Endodermal cell (in vitro differentiated cells): ENCODE measurements at places on chromosomes 3 and 15.

DNA sequence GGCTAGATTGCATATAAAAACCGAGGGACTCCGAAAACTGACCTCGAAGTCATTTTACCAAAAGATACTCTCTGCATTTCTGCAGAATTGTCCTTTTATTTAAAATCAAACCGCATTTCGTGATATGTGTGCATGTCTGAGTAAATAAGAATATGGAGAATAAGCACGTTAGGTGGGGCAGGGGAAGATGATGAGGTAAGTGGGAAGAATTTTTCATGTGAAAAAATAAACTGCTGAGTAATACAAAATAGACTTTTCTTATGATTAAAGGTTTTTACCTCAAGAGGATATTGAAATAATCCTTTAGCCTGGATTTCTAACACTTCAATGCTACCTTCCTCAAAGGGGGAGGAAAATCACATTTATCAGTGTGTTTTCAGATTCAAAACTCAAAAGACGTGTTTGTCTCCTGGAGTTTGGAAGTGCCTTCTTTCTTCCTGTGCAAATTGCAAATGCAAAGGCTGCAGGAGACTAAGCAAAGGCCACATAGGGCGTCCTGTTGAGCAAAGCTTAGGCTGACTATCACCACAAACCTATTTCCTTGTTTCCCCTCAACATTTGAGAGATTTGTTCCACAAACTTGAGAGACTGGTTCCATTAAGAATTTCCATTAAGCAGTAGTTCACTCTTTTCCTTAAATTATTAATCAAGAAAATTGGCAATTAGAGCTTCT is 813.5 kb downstream of the MCTP2 start:
- H3K27ac ChIP-seq = no peak overlapping the region
- H3K27me3 ChIP-seq = no peaks in the 10 kb centered on the region
- H3K4me1 ChIP-seq = no peaks in the 10 kb centered on the region
- DNase-seq = peak; percentile 35
- H3K4me3 ChIP-seq = no peak overlapping the region

- H3K27me3 ChIP-seq = no peaks in the 10 kb centered on the region
- H3K27ac ChIP-seq = no peak overlapping the region
- no peaks in the 10 kb centered on the region for H3K36me3 ChIP-seq
Measured at GRCh38 chr3:168498194-168498593, 402.5 kb upstream of the GOLIM4 start.

DNA sequence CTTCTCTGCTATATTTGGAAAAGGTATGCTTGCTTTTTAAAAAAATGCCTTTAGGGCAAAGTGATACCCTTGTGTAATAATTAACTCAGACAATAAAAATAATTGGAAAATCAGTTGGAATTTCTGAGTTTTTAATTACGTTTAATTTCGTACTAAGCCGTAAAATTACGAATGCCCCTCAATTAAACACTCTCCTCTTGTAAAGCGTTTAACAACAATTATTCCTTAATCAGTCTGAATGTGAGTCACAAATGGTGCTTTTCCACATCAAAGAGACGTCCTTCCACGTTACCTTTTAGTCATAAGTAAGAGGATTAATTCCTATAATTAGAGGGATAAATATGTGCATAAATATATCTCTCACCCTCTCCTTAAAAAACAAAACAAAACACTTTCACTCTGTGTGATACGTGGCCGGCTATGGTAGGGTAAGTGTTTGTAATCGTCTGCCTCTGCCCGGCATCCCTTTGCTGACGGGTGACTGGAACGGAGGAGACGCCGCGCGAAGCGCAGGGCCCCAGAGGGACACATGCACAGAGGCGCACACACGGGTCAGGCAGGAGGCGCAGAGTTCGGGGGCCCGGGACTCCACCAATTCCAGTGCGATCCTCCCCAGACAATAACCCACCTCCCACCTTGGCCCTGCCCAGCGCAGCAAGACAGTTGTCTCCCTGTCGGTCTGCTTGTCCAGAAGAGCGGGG is 9.7 kb upstream of the MEIS2 start:
- peaks cover 87% of the 10 kb centered on the region for H3K27me3 ChIP-seq
- peaks cover 4% of the 10 kb centered on the region for H3K4me1 ChIP-seq
- H3K4me3 ChIP-seq = peak overlapping the region; percentile 82
- H3K27ac ChIP-seq = no peak overlapping the region
- DNase-seq = peak; percentile 81

DNA sequence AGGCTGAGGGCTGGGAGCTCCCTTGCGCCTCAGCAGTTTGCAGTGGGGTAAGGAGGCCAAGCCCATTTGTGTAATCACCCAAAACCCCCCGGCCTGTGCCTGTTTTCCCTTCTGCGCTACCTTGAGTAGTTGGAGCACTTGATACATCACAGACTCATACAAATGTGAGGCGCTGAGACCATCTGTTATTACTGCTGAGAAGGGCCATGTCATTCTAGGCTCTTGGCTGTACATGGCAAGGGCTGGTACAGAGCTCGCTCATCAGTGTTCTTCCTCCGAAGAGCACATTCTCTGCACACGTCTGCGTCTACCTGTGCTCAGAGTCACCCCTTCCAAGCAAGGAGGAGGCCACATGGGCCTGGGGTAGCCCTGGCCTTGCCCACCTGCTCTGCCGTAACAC is 9.3 kb downstream of the PLA2G4B start:
- H3K36me3 ChIP-seq = no peaks in the 10 kb centered on the region
- H3K27ac ChIP-seq = no peak overlapping the region
- no peaks in the 10 kb centered on the region for H3K27me3 ChIP-seq
- DNase-seq = no peak
- H3K4me3 ChIP-seq = no peak overlapping the region

GRCh38 chr3:151377768-151378385 is 6.7 kb downstream of the P2RY12 start:
- H3K4me1 ChIP-seq = no peaks in the 10 kb centered on the region
- no peak overlapping the region for H3K4me3 ChIP-seq
- H3K27me3 ChIP-seq = no peaks in the 10 kb centered on the region
- H3K27ac ChIP-seq = no peak overlapping the region
- no peak for DNase-seq

GRCh38 chr3:46098319-46098761 is 71.1 kb upstream of the XCR1 start:
- no peaks in the 10 kb centered on the region for H3K4me1 ChIP-seq
- no peaks in the 10 kb centered on the region for H3K27me3 ChIP-seq
- H3K4me3 ChIP-seq = no peak overlapping the region
- no peak overlapping the region for H3K27ac ChIP-seq
- H3K36me3 ChIP-seq = no peaks in the 10 kb centered on the region

GRCh38 chr3:22615790-22616189 is 587.3 kb upstream of the UBE2E2 start:
- H3K27me3 ChIP-seq = peaks cover 33% of the 10 kb centered on the region
- H3K36me3 ChIP-seq = no peaks in the 10 kb centered on the region
- no peak overlapping the region for H3K27ac ChIP-seq
- H3K4me1 ChIP-seq = no peaks in the 10 kb centered on the region

DNA sequence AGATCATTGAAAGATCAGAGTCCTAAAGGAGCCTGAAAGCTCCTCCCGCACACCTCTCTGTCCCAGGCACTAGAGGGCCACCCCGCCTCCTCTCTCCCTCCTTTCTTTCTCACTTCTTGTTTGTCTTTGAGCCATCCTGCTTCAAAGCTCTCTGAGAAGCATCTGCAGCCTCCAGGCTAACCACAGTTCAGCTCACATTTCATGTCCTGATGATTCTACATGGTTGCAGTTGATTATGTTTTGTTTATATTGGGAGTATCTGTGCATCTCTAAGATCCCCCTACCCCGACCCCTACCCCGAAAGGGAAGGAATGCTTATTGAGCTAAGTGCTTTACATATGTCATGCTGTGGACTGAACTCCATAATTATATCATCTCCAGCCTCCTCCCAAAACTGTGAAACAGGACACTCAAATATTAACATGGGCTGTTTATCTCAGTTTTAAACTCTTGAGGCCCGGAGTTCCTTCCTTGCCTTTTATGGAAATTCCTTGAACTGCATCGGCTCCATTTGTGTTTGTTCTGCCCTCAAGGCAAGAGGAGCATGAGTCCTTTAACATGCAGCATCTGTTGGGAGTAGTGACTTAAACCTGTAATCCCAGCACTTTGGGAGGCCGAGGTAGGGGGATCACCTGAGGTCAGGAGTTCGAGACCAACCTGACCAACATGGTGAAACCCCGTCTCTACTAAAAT is 30.9 kb downstream of the MGLL start:
- peak; percentile 84 for DNase-seq
- no peaks in the 10 kb centered on the region for H3K4me1 ChIP-seq
- H3K4me3 ChIP-seq = no peak overlapping the region

GRCh38 chr3:53705774-53706173 is 140.4 kb downstream of the CHDH start:
- peaks cover 5% of the 10 kb centered on the region for H3K4me1 ChIP-seq
- no peaks in the 10 kb centered on the region for H3K36me3 ChIP-seq
- peak; percentile 43 for DNase-seq
- no peaks in the 10 kb centered on the region for H3K27me3 ChIP-seq
- no peak overlapping the region for H3K27ac ChIP-seq

DNA sequence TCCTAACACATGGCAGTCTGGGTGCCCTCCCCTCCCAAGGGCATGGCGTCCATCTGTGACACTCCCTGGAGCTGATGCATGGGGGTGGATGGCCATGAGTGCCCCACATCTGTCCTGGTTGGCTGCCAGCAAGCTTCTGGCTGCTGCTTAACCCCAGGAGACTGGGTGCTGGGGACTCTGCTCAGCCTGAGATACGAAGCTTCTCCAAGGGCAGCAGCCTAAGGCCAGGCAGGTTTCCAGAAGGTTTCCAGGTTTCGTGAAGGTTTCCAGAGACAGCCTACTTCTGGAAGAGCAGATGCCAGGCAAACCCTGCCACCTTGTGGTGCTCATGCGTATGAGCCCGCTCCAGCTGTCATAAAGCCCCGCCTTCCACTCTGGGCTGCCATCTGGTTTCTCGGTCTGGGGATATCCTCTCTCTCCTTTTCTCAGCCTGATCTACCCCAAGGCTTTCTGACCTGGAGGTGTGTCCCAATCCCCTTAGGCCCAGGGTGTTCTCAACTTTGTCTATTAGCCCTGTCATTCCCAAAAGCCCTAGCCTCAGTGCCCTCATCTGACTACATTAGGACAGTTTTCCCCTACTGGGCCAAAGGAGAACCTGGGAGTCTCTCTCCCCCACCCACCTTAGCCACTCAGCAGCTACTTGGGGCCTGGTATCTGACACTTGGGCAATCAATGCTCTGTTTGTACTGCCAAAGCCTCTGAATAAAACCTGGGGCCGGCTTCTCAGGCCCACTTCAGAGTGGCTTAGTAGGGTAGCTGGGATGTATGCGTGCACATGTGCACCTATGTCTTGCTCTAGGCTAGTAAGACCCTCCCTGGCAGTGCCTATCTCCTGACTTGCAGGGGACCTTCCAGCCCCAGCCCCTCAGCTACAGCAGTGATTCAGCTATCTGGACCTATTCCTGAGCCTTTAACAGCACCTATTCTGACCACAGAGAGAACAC is 12.0 kb downstream of the MRPL46 start:
- no peak overlapping the region for H3K27ac ChIP-seq
- peaks cover 25% of the 10 kb centered on the region for H3K27me3 ChIP-seq
- H3K36me3 ChIP-seq = peaks cover 26% of the 10 kb centered on the region
- no peaks in the 10 kb centered on the region for H3K4me1 ChIP-seq

GRCh38 chr15:63157891-63158431 is 684 bp upstream of the RPS27L start:
- H3K4me1 ChIP-seq = no peaks in the 10 kb centered on the region
- peak overlapping the region; percentile 83 for H3K27ac ChIP-seq
- H3K36me3 ChIP-seq = peaks cover 12% of the 10 kb centered on the region
- peak; percentile 80 for DNase-seq

DNA sequence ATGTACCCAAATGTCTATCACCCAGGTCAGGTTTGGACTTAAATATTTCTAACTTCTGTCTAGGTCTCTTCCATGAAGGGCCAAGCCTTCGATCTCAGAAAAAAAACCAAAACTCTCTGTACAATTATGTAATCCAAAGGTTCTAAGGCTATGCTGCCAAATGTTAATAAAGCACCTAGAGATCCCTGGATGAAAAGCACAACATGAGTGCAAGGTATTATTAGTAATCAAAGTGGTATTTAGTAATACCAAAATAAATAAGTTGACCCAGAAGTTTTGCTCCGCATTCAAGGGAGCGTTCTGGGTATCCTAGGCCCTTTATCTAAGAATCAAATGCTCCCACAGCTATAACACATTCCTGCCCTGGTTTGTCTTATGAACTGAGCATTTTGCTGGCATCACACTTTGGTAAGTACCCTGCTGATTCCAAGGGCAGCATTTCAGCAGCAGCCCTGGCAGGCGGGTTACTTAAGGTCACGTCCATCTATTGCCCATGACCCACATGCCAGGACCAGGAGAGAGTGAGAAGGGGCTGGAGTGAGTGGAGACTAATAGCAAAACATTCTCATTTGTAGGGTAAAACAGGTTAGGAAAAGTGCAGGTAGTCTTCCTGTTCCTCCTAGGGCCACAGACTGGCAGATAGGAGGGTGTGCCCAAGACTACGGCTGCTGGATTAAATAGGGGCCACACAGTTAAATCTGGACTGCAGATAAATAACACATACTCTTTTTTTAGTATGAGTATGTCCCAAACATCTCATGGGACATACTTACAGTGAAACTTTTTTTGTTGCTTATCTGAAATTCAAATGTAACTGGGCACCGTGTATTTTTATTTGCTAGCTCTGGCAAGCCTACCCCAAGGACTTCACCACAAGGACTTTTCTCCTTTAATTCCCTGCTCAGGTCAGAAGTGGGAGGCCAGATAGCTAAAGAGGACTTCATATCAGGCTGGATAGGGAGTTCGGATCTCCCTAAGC is 76.0 kb upstream of the SNRK start:
- no peak overlapping the region for H3K4me3 ChIP-seq
- H3K27ac ChIP-seq = no peak overlapping the region
- DNase-seq = no peak

DNA sequence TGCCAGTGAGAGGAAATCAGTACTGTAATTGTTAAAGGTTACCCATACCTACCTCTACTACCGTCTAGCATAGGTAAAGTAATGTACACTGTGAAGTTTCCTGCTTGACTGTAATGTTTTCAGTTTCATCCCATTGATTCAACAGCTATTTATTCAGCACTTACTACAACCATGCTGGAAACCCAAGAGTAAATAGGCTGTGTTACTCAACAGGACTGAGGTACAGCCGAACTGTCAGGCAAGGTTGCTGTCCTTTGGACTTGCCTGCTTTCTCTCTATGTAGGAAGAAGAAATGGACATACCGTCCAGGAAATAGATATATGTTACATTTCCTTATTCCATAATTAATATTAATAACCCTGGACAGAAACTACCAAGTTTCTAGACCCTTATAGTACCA is 265.5 kb downstream of the NR2F2 start:
- no peak for DNase-seq
- H3K36me3 ChIP-seq = no peaks in the 10 kb centered on the region
- no peak overlapping the region for H3K4me3 ChIP-seq
- H3K27ac ChIP-seq = no peak overlapping the region
- H3K27me3 ChIP-seq = no peaks in the 10 kb centered on the region
- no peaks in the 10 kb centered on the region for H3K4me1 ChIP-seq

DNA sequence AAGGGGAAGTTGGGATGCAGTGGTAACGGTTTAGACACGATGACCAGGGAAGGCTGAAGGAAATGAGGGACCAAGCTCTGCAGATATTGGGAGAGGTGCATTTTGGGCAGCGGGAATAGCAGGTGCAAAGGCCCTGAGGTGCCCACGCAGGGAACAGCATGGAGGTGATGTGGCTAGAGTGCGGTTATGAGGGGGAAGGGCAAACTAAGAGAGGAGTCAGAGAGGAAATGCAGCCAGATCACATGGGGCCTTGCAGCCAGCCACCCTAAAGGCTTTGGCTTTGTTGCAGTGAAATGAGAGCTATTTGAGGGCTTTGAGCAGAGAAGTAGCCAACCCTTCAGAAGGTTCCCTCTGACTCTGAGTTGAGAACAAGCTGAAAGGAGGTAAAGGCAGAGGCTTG is 2.6 kb downstream of the SPATA12 start:
- no peaks in the 10 kb centered on the region for H3K27me3 ChIP-seq
- no peaks in the 10 kb centered on the region for H3K36me3 ChIP-seq
- no peaks in the 10 kb centered on the region for H3K4me1 ChIP-seq
- DNase-seq = no peak
